RCC 7860 (cell line): ENCODE measurements at places on chromosomes 7 and 10.

DNA sequence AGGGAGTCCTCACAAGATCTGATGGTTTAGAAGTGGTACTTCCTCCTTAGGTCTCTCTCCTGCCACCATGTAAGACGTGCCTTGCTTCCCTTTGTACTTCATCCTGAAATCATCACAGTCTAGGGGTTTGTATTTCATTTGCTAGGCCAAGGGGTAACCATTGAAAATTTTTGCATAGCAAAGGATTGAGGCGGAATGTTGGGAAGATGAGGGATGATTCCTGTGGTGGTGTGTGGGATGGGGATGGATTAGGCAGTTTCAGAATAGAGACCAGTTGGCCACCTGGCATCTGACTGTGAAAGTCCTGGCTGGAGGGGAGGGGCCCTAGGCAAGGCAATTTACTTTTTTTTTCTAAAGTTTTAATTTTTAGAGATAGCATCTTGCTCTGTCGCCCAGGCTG lies 222.9 kb downstream of the CAMK1D start:
- no peak for DNase-seq

GRCh38 chr7:5631752-5632151 lies 149.7 kb downstream of the RNF216 start:
- DNase-seq, result no peak

DNA sequence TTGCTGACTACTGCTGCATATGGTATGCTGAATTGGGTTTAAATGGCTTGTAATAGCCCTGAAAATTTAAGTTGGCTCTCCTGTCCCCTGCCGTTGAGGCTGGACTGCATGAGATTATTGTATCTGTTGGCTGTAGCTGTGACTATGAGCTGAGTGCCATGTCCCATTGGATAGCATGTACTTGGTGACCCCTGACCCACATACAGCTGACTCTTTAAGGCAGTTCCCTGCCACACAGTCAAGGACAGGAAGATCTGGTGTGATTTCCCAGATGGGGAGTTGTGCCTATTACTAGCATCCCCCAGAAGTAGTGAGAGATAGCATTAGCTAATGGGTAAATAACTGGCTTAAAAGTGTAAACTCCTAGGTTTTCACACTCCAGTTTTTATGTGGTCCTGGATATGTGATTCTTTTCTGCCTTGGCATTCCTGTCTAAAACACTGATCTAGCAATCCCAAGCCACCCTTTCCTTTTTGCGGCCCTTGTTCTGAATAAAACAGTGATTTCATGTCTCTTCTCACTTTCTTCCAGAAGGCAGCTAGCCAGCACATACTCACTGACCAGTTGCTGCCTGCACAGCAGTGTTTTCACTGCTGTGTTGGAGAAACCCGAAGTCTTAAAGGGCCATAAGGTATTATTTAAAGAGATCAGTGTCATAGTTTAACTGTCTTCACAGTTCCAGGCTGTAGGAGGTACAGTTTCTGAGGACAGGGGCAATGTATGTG lies 35.9 kb downstream of the LRRC4 start:
- DNase-seq, result no peak

GRCh38 chr7:15559416-15559928 lies 2.3 kb downstream of the AGMO start:
- DNase-seq, result no peak

DNA sequence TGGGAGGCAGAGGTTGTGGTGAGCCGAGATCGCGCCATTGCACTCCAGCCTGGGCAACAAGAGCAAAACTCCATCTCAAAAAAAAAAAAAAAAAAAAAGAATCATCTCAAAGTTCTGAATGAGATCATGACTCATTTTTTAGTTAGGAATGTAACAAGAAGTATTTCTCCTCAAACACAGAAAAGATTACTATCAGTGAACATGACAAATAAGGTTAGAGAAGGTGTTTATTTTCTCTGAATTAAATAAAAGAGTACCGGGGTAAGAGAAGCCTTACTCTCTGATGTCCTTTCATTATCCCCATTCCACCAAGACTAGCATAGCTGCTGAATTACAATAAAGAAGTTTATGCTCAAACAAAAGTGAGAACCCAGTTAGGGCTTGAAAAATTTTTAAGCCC lies 50.1 kb downstream of the IPMK start:
- DNase-seq, result no peak

GRCh38 chr7:5210751-5211338 lies 20.8 kb downstream of the WIPI2 start:
- DNase-seq, result no peak

GRCh38 chr7:95375591-95376257 lies 20.5 kb downstream of the PON3 start:
- no peak for DNase-seq

- no peak for DNase-seq
Measured at GRCh38 chr10:45052700-45053099, 52.0 kb downstream of the ZNF22 start.
